ENCODE measurements at places on chromosomes 6 and 20.

GRCh38 chr6:159456349-159456748 is 236.7 kb downstream of the SOD2 start:
- DNase-seq: no peak

- DNase-seq: no peak
These were observed 53.9 kb downstream of the FAM120B start for GRCh38 chr6:170360476-170360875.

DNA sequence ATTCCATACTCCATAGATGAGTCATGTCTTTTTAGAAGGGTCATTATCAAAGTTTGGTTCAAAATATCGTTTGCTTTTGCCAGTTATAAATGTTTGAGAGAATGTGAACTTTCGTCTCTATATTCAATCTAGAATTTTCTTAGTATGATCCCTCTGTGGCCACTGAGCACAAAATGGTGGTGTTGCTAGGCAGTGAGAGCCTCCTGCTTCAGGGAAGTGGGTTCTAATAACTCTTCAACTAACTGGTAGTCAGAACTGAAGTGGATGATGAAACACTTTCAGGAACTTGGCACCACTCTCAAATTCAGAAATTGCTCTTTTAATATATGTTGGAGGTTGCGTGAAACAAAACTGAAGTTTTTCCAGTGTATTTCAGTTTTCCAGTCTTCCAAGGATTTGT is 125.0 kb upstream of the DOK5 start:
- DNase-seq: no peak

GRCh38 chr20:64244870-64245603 is 10.5 kb upstream of the PCMTD2 start:
- DNase-seq: peak; percentile 29

GRCh38 chr20:5005326-5005725 is 4.0 kb upstream of the SLC23A2 start:
- no peak for DNase-seq

DNA sequence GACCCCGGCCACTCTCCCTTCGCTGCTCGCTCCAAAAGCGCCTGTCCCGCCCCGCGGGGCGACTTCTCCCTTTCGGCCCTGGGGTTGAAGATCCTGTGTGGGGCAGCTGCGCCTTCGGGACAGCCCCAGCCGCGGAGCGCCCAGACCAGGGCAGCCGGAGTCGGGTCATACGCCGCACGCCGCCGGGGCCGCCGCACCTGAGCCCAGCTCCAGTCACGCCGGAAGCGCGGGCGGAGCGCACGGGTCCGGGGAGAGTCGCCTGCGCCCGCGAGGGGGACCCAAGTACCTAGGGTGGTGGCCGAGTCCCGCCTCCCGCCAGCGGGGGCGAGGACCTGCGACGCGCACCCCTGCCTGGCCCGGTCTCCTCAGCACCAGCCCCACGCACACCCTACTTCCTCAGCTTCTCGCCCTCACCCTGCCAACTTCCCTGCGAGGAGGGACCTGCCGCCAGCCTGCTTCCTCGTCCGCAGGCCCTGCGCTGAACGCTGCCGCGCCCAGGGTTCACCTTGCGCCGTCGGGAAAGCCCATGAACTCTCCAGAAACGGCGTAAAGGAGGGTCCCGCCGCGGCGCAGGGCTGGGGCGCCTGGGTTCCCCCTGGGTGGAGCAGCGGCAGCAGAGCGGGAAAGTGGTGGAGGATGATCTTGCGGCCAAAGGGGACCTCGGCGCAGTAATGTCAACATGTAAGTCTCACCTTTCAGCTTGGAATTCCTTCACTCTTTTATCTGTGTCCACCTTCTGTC is at the start of gene ADGRG6:
ADGRG6 (plus strand) TSS at position 357 of the 741 bp plus-strand sequence; CDS start at position 680, 323 bp downstream.
- DNase-seq: peak; percentile 28

DNA sequence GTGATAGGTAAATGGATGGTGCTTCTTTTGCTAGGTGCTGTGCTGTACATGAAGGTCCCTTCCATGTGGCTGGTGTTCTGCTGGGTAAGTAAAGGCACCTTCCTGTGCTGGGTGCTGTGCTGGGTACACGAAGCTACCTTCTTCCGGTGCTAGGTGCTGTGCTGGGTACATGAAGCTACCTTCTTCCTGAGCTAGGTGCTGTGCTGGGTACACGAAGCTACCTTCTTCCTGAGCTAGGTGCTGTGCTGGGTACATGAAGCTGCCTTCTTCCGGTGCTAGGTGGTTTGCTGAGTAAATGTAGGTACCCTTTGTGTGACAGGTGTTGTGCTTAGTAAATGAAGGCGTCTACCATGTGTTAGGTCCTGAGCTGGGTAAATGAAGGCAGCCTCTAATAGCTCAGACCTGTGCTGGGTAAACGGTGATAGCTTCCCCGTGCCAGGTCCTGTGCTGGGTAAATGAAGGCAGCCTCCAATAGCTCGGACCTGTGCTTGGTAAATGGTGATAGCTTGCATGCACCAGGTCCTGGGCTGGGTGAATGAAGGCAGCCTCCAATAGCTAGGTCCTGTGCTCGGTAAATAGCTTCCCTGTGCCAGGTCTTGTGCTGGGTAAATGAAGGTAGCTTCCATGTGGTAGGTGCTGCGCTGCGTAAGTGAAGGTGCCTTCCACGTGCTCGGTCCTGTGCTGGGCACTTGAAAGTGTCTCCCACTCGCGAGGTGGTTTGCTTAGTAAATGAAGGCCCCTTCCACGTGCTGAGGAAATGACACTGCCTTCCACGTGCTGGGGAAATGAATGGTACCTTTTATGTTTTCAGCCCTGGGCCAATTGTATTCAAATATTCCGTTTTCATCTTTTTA is 115.5 kb downstream of the ERMARD start:
- no peak for DNase-seq

- DNase-seq: no peak
These were observed 607.3 kb upstream of the CITED2 start for GRCh38 chr6:139981768-139982181.

DNA sequence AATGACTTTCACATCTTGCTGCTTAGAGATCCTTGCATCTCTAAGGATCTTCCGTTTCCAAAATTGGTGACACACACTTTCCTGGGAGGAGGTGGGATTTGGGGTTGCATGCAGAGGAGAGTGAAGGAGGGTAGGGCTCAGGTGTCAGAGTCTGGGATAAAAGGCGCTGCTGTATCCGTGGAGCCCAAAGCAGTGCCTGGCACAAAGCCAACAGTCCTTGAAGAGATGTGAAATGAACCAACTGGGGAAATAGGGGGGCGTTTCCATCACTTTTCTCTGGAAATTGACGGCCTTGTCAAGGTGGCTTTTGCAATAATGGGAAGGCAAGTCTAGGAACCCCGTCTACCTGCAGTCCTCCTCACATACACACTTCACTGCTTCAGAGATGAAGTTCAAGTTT is 59.5 kb upstream of the NELFCD start:
- no peak for DNase-seq

GRCh38 chr20:20333866-20334265 is 34.0 kb upstream of the INSM1 start:
- no peak for DNase-seq

DNA sequence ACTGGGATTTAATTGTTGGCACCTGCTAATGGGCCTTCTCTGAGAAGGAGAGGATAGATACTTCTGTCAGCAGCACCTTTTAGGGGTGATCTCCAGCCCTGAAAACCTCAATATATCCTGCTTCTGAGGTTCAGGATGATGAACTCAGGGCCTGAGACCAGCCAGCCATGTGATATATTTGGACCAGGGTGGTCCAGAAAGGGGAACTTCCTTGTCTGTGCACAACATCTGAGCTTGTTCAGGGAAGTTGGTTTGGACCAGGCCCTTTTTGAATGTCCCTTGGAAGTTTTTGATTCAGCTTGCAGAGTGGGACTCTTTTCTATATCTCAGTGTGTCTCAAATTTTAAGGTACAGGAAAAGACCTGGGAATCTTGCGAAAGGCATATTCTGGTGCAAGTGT is 85.8 kb downstream of the GFRA4 start:
- DNase-seq: no peak

DNA sequence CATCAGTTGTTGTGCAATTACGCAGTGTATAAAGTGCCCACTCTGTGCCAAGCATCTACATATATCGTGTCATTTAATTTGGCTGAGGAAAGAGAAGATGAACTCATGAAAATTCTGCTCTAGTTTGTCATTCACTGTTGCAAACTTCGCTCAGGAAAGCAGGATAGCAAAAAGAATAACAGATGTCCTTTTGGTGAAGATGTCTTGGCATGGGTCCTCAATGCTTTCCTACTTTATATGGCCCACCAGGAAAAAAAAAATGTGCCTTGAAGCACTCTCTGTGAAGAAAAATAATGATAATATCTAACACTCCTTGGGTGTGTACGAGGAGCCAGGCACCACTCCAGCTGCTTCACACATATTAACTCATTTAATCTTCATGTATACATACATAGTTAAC is 5.6 kb upstream of the PHACTR1 start:
- no peak for DNase-seq

DNA sequence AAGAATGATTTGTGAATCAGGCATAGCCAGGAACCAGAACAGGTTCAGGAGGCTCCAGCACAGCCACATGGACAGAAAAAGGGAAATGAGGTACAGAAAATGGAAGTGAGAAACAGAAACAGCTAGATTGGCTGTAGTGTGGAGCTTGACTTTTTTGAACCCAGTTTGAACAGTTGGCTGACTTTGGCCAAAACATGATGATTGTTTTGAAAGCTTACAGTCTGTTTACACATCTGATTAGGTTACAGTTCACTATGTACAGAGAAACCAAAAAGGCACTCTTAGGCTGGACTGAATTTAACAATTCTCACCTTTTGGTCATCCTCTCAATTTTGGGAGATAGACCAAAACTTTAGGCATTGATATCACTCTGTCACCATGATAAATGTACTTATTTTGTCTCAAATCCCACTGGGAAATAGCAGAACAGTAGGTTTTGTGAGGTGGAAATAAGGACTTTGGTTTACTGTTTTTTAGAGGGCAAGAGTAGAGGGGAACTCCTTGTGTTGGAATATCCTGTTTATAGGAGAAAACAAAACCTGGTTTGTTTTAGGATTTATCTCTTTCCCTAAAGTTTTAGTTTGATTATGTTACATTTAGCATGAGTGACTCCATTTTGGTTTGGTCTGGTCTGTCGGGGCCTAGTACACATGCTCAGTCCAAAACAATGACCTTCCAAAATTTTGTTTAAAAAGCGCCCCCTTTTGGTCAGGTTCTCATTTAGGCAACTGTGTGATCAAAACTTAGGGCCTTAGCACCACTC is 123.1 kb downstream of the OLIG3 start:
- DNase-seq: no peak

DNA sequence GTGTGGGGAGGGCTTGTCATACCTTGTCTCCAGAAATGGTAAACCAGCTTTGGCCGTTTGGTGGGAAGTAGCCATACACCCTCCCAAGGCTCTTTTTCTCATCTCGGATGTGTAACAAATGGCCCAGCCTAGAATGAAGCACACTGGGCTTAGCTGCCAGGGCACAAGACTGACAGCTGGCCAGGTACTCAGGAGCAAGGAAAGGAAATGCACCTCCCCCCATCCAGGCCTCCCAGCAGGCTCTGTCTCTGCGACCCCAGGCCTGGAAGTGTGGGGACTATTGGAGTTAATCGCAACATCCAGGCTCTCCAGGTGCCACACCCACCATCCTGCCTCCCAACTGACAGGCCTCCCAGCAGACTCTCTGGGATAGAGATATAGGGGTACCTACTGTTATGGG is 43.0 kb downstream of the MRS2 start:
- DNase-seq: no peak

GRCh38 chr20:17525650-17526049 is 5.5 kb downstream of the BFSP1 start:
- DNase-seq: peak; percentile 28

GRCh38 chr6:136740050-136740974 is 52.0 kb downstream of the MAP3K5 start:
- no peak for DNase-seq

DNA sequence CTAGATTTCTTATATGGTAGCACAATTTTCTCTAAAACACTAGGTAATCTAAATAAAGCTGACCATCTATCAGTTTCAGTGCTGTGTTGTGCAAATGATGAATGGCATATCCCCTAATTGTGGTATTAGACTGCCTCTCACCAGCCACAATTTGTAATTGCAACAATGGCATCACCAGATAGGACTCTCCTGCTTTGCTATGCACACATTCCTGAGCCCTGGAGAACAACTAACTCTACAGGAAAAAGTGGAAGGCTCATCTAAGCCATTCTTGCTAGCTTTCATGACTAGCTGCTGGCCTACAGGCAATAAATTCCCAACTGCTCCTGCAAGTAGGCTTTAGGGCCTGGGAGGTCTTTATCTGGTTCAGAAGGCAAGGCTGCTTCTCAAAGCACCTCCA is 974.1 kb downstream of the EYS start:
- DNase-seq: no peak

- no peak for DNase-seq
These were observed 47.3 kb downstream of the HIVEP2 start for GRCh38 chr6:142897659-142898058.

DNA sequence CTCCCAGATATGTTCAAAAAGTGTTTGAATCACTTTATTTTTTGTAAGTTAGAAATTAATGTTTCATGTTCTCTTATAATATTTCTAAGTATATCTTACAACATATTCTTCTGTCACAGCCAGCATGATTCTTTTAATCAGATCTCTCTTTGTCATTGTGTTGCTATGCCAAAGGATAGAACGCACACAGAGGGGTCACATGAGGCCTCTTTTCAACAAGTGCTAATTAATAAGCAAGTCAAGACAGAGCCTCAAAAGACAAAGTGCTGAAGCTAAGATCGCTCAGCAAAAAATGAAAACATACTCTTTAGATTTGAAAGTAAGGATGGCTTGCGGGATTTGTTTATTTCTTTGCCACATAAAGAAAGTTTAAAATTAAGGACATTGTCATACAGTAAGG is 508.8 kb upstream of the PTCHD4 start:
- no peak for DNase-seq

- DNase-seq: no peak
These were observed 31.4 kb upstream of the FUCA2 start for GRCh38 chr6:143542888-143543287.

DNA sequence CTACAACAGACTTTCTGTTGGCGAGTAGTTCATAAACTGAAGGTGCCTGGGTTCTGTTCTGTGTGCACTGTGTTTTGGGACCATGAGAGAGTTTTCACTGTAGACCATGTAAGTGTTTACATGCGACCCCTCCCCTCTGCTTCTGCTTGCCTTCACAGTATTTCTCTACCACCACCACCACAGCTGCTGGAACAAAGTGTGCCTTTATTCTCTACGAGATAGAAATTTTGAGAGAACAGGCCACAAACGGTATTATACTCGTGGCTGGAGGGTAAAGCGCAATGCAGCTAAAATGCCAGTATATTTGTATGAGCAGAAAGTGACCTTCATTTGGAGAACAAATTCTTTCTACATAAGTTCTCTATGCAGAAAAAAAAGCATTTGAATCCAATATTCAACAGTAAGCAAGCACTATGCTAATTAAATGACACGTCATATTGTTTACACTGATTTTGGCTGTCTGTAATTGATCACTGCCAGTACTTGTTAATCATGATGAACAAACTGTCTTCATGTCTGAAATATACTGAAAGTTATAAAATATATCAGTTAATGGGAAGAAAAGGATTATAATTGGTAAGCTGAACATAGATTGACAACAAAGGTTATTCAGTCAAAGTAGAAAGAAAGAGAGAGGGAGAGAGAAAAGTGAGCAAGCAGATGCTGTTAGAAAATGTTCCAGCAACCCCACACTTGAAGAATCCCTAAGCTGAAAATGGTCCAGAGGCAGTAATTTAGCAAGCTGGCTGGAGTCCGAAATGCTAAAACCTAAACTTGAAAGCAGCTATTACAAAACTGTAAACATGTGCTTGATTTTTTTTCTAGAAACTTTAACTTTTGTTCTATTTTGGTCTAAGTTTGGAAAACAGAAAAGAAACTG is 8.8 kb downstream of the CLDN20 start:
- DNase-seq: no peak

- DNase-seq: no peak
These were observed 57.7 kb upstream of the VSTM2L start for GRCh38 chr20:37845241-37845681.

Data from CD4-positive, alpha-beta T cell treated with Interleukin-4 for 1 hour (primary cell).